ENCODE measurements at places on chromosomes 7 and 10.

- DNase-seq = no peak
These were observed 75.1 kb downstream of the ENTPD1 start for GRCh38 chr10:95831076-95831475.

DNA sequence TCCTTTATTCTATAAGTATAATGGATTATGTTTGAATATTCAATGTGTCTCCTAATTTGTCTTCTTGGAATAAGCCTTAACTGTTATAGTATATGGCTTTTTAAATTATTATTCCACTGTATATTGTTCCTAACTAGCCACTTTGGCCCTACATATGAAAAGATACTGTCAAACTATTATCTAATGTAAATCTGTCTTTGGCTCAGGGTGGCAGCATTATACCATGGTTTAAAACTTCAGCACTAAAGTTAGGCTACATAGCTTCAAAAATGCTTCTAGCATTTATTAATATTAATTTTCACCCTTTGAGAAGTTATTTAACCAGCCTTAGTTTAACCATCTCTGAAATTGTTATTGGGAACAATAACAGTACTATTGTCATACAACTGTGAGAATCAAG is 543.1 kb upstream of the MBL2 start:
- no peak for DNase-seq

DNA sequence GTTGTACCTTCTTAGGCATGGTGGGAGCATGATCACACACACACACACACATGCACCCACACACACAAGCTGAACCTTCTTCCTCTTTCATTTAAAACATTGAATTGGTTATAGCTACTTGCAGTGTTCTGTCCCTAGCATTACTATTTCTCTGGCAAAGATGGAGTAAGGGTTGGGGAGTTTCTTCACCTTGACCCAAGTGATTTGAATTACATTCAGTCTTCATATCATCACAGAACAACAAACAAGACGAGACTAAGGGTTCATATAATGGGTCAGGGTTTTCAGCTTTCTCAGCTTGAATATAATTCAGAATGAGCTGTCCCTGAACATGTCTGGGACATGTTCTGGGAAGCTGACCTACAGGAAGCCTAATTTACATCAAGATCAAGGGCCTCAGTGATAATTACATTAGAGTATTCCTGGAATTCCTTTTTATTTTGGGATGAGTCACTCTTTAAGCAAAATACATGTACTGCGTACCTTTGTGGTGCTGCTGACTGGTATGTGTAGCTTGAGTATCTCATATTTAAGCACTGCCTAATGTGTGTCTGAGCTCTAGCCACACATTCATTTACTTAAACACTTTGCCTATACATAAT is 213.5 kb upstream of the TMEM229A start:
- no peak for DNase-seq

DNA sequence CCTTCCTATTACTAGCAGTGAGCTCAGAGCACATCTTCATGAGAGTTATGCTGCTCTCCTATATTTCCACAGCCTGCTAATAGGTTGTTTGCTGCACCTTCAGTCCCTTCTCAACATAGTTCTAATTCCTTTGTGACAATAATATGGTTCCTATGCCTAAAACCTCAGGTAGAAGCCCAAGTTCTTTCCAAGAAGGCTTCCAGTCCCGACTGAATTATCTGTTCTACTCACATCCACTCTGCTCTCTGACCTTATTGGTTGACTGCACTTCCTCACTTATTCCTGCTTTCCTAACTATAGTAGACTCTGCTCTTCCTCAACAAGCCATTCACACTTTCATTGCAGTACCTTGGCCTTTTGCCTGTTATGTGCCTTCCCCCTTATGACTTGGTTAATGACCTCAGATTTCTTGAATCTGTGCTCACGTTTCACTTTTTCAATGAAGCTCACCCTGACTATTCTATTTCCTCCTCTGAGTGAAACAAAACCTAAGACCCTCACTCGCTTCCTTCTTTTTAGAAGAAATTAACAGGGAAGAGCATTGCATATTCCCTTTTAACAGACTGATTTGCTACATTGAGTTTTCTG is 132.7 kb downstream of the MDFIC start:
- DNase-seq = no peak

Measured in hematopoietic multipotent progenitor cell treated with erythropoietin and hydrocortisone succinate and interleukin-3 and kit ligand, for 17 days (in vitro differentiated cells).